Tibial nerve (tissue), 4 donors: ENCODE measurements at places on chromosomes 4 and X. TPM values are rescaled to one million over a fixed set of nuclear protein-coding genes. Genes with fewer than 3 reads are reported as not detected.

PSAPL1 gene
- not detected for total RNA-seq

SATL1 gene
- total RNA-seq, result not detected

SRPX gene
- 165 TPM for total RNA-seq

CCNA2 gene
- total RNA-seq, result 5.2 TPM

ITM2A gene
- total RNA-seq, result 35.4 TPM

MAGEA2 gene
- not detected for total RNA-seq

DNA sequence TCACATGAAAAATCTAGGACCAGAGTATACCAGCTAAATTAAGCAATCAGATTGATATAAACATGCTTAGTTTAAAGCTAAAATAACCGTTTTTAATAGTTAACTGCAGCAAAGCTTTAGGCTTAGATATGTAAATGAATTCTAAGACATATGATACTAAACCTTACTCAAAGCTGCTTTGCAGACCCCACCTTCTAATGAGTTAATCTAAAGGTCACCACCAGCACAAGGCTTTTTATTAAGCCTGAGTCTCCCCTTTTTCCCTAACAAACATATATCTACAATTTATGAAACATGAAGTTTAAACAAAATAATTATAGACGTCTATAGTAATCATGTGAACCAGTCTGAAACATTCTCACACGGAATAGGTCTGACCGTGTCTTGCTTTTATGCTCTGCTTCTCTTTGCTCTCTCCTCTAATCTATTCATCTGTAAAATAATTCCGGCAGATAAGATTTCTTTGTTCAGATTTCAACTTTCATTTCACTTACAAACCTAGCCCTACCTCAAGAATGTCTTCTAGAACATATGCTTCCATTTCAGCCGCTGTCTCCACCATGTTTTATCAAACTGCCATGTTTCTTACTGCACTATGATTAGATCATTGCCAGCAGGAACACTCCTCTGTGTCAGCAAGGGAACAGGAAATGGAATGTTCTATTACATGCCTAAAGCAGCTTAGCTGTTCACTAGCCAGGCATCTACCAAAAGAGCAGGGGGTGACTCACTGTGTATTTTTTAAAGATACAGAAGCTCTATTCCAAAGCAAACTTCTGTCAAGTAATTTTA lies 35.9 kb downstream of the ANKRD17 start:
- no peaks in the 10 kb centered on the region for H3K36me3 ChIP-seq
- peak overlapping the region; percentile 32 for H3K27ac ChIP-seq
- DNase-seq, result no peak
- peaks cover 8% of the 10 kb centered on the region for H3K4me1 ChIP-seq

- peak; percentile 28 for DNase-seq
- H3K4me1 ChIP-seq, result peaks cover 6% of the 10 kb centered on the region
- H3K27ac ChIP-seq, result peak overlapping the region; percentile 73
- H3K36me3 ChIP-seq, result no peaks in the 10 kb centered on the region
- H3K4me3 ChIP-seq, result no peak overlapping the region
Measured at GRCh38 chr4:153651587-153651986, 32.5 kb upstream of the TLR2 start.

DNA sequence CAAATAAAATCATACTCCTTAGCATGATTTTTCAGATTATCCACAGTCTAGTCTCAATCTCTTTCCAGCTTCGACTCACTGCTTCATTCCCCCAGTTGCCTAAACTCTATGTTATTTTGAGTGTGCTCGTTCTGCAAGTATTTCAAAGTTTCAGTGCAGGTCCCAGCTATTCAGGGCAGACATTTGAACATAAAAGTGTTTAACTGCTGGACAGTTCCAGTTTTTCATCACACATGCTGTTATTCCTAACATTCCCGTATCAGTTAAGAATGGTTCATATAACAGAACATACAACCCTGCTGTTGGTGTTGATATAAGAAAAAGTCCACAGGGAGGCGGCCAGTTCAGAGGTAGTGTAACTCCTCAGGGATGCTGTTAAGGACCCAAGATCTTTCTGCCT lies 113.3 kb downstream of the SLIT2 start:
- no peaks in the 10 kb centered on the region for H3K36me3 ChIP-seq
- H3K27ac ChIP-seq, result no peak overlapping the region
- H3K27me3 ChIP-seq, result no peaks in the 10 kb centered on the region
- H3K4me1 ChIP-seq, result peaks cover 9% of the 10 kb centered on the region
- DNase-seq, result no peak
- H3K4me3 ChIP-seq, result no peak overlapping the region

DNA sequence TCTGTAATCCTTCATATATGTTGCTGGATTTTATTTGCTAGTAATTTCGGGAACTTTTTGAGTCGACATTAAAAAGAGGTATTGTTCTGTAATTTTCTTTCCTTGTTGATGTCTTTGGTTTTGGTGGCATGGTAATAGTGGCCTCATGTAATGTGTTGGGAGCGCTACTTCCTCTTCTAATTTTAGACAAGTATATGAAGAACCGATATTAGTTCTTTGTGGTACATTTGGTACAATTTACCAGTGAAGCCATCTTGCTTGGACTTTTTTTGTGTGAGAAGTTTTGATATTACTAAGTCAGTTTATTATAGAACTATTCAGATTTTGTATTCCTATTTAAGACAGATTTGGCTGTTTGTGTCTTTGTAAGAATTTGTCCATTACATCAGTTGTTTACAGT lies 669.2 kb upstream of the AADAT start:
- no peaks in the 10 kb centered on the region for H3K36me3 ChIP-seq
- no peak overlapping the region for H3K4me3 ChIP-seq
- no peak overlapping the region for H3K27ac ChIP-seq
- no peaks in the 10 kb centered on the region for H3K27me3 ChIP-seq
- DNase-seq, result no peak

GRCh38 chr4:89469930-89470375 lies 162.4 kb upstream of the GPRIN3 start:
- no peaks in the 10 kb centered on the region for H3K4me1 ChIP-seq
- DNase-seq, result no peak
- H3K27ac ChIP-seq, result peak overlapping the region; percentile 26
- H3K36me3 ChIP-seq, result no peaks in the 10 kb centered on the region
- H3K27me3 ChIP-seq, result no peaks in the 10 kb centered on the region
- H3K4me3 ChIP-seq, result no peak overlapping the region

GRCh38 chr4:153785910-153786721 lies 2.8 kb downstream of the SFRP2 start:
- H3K4me3 ChIP-seq, result no peak overlapping the region
- H3K4me1 ChIP-seq, result peaks cover 47% of the 10 kb centered on the region

- H3K36me3 ChIP-seq, result no peaks in the 10 kb centered on the region
- no peaks in the 10 kb centered on the region for H3K4me1 ChIP-seq
- H3K4me3 ChIP-seq, result no peak overlapping the region
- no peaks in the 10 kb centered on the region for H3K27me3 ChIP-seq
- peak; percentile 62 for DNase-seq
Measured at GRCh38 chrX:38939067-38939466, 137.8 kb downstream of the MID1IP1 start.

DNA sequence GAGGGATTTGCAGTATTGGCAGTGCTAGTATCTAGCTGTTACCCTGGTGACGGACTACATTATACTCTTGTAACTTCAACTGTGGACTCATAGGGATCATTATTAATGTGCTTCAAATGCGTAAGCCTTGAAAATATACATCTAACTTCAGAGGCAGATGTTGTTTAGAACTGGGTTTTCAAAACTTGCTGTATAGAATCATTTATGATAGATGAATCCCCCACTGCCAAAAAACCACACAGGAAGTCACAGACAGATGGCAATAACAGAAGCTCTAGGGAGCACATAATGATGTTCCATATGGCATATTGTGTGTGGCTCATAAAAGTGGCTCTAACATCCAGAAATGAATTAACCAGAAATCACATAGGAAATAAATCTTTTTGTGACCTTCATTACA lies 62.3 kb upstream of the RELL1 start:
- no peaks in the 10 kb centered on the region for H3K36me3 ChIP-seq
- no peak overlapping the region for H3K4me3 ChIP-seq
- no peaks in the 10 kb centered on the region for H3K4me1 ChIP-seq
- no peak overlapping the region for H3K27ac ChIP-seq

GRCh38 chrX:72001471-72001870 lies 90.8 kb downstream of the NHSL2 start:
- H3K27ac ChIP-seq, result no peak overlapping the region
- H3K36me3 ChIP-seq, result no peaks in the 10 kb centered on the region
- no peak for DNase-seq
- no peak overlapping the region for H3K4me3 ChIP-seq
- H3K4me1 ChIP-seq, result no peaks in the 10 kb centered on the region
- no peaks in the 10 kb centered on the region for H3K27me3 ChIP-seq

DNA sequence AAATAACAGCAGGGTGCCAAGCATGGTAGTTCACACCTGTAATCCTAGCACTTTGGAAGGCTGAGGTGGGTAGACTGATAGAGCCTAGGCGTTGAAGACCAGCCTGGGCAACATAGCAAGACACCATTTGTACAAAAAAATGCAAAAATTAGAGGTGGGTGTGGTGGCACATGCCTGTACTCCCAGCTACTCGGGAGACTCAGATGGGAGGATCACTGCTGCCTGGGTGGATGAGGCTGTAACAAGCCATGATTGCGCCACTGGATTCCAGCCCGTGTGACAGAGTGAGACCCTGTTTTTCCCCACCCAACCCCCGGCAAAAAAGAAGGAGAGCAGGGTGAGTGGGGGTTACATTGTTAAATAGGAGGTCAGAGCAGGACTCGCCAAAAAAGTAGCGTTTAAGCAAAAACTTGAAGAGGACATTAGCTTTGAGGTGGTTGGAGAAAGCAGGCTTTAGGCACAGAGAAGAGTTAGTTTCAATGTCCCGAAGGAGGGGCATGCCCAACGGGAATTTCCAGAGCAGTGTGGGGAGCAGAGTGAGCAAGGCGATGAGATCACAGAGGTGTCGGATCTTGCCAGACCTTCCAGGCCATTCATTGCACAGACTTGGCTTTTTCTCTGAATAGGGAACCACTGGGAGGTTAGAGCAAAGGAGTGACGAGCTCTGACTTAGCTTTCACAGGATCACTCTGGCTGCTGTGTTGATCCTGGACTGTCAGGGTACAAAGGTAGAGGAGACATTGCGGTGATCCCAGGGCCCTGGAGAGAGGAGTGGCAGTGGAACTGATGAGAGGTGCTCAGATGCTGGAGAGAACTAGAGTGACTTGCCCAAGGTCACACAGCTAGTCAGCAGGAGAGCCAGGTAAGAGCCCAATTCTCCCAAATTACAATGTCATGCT lies 70.6 kb downstream of the TRAPPC11 start:
- DNase-seq, result no peak
- no peaks in the 10 kb centered on the region for H3K27me3 ChIP-seq
- H3K27ac ChIP-seq, result no peak overlapping the region

GRCh38 chr4:602559-602942 lies 22.8 kb upstream of the PDE6B start:
- no peaks in the 10 kb centered on the region for H3K36me3 ChIP-seq
- H3K27me3 ChIP-seq, result no peaks in the 10 kb centered on the region
- no peak overlapping the region for H3K4me3 ChIP-seq
- no peak for DNase-seq
- H3K4me1 ChIP-seq, result no peaks in the 10 kb centered on the region

DNA sequence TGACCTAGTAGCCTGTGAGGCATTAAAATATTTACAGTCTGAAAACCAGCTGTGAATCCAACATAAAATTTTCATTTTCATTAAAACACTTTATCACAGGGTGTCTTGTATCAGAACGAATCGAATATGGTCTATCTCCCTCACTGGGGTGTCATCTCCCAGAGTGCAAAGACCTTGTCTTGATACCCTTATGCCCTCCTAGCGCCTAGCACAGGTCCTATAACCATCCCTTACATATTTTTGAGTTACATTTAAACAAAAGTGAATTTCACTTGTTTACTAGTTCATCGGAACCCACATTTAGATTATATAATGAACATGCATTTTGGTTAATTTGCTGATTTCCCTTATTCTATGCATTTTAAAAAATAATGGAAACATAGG lies 14.0 kb downstream of the DIPK2B start:
- H3K4me3 ChIP-seq, result no peak overlapping the region
- no peaks in the 10 kb centered on the region for H3K36me3 ChIP-seq
- DNase-seq, result no peak
- no peaks in the 10 kb centered on the region for H3K4me1 ChIP-seq
- H3K27ac ChIP-seq, result peak overlapping the region; percentile 28
- no peaks in the 10 kb centered on the region for H3K27me3 ChIP-seq

- DNase-seq, result no peak
- no peaks in the 10 kb centered on the region for H3K27me3 ChIP-seq
- no peak overlapping the region for H3K4me3 ChIP-seq
Measured at GRCh38 chr4:185532795-185533324, 2.4 kb downstream of the PDLIM3 start.

DNA sequence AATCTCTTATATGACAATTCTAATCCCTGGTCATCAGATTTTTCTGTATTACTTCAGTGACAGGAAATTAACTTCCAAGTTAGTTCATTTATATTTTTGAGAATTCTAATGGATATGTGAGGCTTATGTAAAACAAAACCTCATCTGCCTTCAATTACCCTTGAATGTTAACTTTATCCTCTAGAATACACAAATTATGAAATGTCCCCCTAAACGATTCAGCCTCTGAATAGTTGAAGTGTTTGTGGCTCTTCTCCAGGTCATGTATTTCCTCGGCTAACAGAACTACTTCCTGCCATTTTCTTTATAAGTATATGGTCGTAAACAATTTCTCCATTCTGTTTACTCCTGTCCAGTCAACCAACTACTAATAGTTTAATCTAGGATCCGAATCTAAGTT lies 401.3 kb downstream of the PCDH10 start:
- H3K36me3 ChIP-seq, result no peaks in the 10 kb centered on the region
- H3K4me3 ChIP-seq, result no peak overlapping the region
- H3K4me1 ChIP-seq, result no peaks in the 10 kb centered on the region
- H3K27me3 ChIP-seq, result no peaks in the 10 kb centered on the region
- no peak for DNase-seq

DNA sequence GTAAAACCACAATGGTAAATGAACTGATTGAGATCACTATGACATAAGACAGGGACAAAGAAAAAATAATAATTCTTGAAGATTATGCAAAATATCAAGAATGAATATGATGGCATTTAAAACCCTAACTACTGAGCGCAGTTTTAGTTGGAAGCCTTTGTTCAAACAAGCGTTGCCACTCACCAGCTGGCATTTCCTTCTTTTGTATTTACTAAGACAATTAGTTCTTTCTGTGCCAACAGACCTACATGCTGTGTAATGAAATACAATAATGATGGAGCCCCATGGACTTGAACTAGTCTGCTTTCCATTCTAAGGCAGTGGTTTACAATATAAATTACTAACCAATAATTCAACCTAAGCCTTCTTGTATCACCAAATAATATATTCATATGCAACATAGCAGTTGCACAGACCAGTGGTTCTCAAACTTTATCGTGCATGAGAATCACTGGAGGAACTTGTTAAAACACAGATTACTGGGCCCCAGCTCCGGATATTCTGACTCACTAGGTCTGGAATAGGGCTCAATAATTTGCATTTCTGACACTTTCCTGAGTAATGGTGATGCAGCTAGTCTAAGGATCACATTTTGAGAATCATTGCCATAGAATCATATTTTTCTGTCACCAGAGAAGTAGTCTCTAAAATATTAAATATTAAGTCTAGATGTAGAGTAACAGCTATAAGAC lies 196.4 kb upstream of the MAGEB18 start:
- no peaks in the 10 kb centered on the region for H3K27me3 ChIP-seq
- no peak overlapping the region for H3K27ac ChIP-seq
- H3K4me1 ChIP-seq, result no peaks in the 10 kb centered on the region
- H3K36me3 ChIP-seq, result no peaks in the 10 kb centered on the region
